Globus pallidus (tissue), 1 donor: ENCODE measurements at places on chromosomes 2 and 18.

GRCh38 chr2:30208453-30208852 is 22.9 kb upstream of the LBH start:
- DNase-seq, result peak; percentile 68

DNA sequence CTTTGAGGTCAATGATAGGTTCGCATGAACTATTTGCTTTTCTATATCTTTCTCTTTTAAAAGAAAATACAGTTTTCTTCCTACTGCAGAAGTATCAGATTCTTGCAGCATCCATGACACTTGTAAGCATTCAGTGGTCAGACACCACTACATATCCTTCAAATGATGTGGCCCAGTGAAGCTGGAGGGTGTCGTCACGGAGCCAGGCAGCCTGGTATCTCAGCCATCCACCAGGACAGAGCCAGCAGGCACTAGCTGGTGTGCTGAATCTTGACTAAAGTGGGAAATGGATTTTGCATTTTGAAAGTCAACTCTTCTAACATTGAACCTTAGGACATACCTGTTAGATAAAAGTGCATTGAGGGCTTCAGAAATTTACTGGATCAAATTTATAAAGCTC is 5.4 kb downstream of the KLHL14 start:
- no peak for DNase-seq

DNA sequence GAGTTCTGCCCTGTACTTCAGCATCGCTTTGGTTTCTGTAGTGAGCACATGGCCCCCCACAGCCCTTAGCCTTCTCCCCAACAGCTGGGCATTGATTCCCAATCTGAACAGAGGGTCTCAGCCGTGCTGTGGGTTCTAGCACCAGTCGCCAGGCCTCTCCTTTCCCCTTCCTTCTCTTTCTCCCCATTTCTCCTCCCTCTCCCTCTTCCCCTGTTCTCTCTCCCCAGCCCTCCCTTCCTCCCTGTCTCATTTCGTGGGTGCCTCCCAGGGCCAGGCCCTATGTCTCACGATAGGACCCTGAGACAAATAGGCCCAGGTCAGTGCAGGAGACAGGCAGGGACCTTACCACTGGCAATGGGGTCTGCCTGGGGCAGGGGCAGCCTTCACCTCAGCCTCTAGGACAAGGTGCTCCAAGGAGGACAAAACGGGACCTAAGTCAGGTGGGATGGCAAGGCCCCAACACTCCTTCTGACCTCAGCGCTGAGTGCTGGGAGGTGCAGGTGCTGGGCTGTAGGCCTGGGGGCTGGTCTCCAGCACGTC is 143.4 kb upstream of the GPC1 start:
- no peak for DNase-seq

DNA sequence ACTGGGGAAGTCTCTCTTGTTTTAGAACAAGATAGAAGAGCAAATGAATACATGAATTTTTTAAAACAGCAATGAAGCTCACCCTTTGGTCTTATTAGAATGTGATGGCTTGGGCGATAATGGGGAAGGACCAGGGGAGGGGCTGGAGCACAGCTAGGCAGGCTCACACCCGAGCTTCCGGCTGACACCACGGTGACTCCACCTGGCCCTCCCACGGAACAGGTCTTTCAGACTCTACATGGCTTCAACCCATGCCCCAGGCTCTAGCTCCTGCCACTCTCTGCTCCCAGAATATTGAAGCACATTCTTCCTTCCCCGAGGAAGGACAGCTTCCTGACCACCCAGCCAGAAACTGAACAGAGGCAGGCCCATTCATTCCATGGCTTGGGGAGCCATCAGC is 127.5 kb upstream of the AGAP1 start:
- no peak for DNase-seq

- peak; percentile 16 for DNase-seq
These were observed 800 bp downstream of the IL1RL2 start for GRCh38 chr2:102187496-102188150.

DNA sequence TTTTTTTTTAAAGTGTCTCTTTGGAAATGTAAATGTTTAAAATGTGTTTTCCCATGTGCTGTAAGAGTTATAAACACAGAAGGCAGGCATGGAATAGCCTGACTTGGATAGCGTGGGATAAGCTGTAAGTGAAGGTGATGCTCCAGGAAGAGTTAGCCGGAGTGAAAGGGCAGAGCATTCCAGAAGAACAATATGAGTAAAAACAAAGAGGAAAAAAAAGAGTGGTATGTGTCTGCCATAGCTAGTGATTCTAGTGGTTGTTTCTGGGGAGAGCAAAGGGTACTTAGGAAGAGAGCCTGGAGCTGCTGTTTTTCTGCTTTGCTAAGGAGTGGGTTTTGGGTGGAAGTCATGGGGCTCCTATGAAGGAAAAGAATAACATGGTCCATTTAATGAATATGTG is 126.9 kb upstream of the DLGAP1 start:
- no peak for DNase-seq

GRCh38 chr2:68908392-68908970 is 37.3 kb upstream of the BMP10 start:
- DNase-seq, result no peak

DNA sequence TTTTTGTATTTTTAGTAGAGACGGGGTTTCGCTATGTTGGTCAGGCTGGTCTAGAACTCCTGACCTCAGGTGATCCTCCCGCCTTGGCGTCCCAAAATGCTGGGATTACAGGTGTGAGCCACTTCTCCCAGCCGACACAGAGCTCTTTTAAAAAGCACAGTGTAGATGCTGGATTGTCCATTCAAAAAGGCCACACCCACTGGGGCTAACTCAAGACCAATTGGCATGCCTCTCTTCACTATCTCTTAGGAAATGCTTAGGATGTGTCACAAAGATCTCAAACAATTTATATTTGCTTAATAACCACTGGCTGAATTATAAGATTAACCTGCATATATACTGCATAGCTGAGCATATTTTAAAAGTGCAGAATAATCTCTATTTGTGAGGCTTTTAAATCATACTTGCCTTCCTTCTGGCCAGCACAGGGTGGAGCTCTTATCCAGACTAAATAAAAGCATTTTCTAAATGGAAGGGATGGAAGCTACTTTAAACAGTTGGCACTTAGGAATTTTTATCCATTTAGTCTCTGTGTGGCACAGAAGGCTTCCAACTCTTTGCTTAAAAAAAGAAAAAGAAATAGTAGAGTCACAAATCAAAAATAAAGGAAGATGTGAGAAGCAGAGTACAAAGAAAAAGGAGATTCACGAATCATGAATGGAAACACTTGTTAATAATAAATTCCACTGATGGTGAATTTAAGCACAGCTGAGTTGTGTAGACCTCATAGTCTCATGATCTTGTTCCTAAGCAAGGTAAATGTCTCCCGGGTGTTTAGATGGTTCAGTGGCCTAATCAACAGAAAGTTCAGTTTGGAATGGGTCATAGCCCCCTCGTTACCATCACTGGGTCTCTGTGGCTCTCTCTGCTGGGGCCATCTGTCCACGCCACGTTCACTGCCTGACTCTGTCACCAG is 22.4 kb downstream of the CRYGD start:
- peak; percentile 31 for DNase-seq

GRCh38 chr2:239806758-239807434 is 218.2 kb downstream of the NDUFA10 start:
- DNase-seq, result no peak

DNA sequence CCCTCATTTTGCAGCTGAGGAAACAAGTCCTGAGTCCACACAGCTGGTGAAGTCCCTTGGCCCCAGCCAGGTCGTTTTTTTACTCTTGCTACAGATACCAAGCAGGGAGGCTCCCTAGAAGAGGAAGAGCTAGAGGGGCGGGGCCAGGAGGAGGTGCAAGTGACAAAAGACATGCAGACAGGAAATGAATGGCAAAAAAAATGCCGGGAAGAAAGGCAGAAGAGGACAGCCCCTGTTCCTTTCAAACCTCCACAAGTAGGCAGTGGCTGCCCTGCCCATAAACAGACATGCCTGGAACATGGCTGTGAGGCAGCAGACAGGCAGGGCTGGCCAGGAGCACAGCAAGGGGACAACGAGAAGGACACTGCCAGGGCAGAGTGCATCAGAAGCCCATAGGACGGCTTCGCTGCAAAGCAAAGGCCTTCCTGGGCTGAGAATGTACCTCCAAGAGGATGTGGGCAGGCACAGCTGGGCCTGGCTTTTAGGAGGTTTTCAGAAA is 108.7 kb downstream of the ZBTB7C start:
- DNase-seq, result no peak

DNA sequence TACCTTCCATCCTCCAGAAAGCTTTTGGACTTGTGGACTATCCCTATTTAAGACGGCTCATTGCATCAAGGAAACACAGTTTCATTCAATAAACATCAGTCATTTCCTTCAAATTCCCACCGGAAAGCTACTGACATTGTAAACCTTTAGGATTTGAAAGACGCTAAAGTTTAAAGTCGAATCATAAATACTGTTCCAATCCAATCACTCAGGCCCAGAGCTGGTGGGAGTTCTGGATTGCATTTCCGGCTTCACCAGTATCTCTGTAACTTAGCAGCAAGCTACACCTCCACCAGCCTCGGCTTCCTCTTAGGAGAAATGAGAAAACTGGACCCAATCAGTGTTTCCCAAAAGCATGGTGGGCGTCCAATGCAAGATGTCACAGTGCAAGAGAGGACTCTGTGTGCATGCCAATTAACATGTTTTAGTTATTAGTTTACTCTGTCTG is 1.6 kb downstream of the WDFY1 start:
- no peak for DNase-seq
